ENCODE measurements at places on chromosomes 4 and X.
A peak's percentile ranks its signal among the peaks of the same experiment; 100 is the strongest.

GRCh38 chrX:9788911-9789310 is 2.7 kb downstream of the SHROOM2 start:
- DNase-seq: peak; percentile 94

- no peak for DNase-seq
Observed at GRCh38 chrX:129830494-129830893, 13.2 kb downstream of the ZDHHC9 start.

DNA sequence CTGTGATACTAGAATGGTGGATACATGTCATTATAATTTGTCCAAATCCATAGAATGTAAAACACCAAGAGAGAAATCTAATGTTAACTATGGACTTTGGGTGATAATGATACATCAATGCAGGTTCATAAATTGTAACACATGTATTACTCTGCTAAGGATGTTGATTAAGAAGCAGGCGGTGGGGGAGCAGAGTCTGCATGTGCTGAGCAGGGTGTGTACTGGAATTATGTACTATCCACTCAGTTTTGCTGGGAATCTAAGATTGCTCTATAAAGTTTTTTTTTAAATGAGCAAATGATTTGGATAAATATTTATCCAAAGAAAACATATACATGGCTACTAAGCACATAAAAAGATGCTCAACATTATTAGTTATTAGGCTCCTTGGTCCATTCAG is 15.0 kb upstream of the MANBA start:
- no peak for DNase-seq

GRCh38 chrX:37060999-37061398 is 52.8 kb downstream of the FAM47C start:
- peak; percentile 80 for DNase-seq

DNA sequence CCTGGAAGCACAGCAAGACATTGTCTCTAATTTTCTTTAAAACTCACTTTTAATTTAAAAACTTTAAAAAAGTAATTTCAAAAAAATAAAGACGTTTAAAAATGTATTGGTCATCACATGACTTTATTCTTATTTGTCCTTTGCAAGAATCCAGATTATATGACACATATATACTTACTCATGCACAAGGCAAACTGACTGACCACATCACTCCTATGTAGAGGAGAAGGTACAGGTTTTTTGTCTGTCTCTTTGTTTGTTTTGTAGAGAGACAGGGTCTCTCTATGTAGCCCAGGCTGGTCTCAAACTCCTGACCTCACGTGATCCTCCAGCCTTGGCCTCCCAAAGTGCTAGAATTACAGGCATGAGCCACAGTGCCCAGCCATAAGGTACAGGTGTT is 28.6 kb downstream of the MAML3 start:
- DNase-seq: no peak

- DNase-seq: no peak
Observed at GRCh38 chr4:146051728-146052391, 113.2 kb upstream of the ZNF827 start.

DNA sequence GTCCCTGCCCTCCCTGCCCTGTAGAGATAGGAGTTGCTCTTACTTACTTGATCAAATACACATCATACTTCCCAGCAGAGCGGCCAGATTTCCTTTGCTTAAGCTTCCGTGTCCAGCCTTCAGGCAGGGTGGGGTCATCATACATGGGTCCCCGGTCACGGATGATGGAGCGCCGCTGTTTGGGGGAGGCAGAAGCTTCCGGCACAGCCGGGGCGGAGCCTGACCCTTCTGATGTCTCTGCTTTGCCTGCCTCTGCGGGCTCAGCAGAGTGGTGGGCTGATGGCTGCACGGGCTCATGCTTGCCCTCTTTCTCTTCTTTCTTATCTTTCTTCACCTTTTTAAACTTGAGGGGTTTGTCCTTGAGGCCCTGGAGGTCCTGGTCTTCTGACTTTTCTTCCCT is 12.5 kb upstream of the IRAK1 start:
- DNase-seq: no peak

DNA sequence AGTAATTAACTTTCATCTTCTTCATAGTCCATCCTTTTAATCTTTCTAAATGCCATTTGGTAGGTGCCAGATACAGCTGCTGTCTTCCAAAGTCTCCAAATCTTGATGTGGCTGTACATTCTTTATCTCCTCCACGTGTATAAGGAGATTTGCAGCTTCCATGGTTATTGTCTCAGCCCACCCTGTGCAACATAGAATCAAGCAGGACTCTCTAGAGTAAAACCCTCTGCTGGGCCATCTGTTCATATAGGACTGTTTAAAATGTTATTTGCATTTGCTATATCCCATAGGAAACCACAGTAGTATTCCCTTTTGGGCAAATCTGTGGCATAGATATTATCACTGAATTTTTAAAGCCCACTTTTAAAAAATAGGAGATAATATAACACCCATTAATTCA is 527.2 kb upstream of the EPHA5 start:
- DNase-seq: no peak

DNA sequence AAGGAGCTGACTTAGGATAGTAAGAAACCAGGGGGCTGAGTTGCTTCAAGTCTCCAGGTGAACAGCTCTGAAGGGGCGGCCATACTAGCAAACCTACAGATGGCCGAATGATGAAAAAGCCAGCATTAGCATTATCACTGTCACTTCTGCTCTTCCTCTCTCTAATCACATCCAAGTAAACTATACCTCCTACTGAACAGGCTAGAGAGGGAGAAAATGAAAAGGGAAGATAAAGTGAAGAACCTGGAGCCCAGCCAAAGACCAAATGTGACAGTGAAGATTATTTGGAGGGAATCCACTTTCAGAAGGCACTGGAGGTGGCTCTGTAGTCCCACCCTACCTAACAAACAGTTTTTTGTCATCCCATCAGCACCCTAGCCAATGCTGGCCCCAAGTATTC is 50.4 kb upstream of the PRPS1 start:
- DNase-seq: no peak

DNA sequence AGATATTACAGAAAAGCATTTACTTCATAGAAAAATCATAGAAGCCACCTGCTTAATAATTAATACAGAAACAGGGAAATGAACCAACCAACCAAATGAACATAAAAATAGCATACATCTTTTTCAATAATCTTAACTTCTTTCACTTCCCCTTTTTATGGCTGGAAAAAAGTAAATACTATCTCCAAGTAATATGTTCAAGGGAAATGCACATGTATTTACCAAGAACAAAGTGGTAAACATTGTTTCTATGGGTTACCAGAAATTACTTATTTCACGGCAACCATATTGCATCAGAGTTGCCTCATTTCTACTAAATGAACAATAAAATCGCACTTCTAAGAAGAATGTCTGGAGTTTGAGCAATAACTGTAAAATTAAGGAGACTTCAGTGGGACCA is 321.3 kb downstream of the TMA16 start:
- DNase-seq: no peak

- no peak for DNase-seq
Observed at GRCh38 chr4:16715482-16715881, 183.0 kb downstream of the LDB2 start.

- DNase-seq: no peak
Observed at GRCh38 chrX:9558615-9559014, 93.8 kb downstream of the TBL1X start.

- DNase-seq: peak; percentile 7
Observed at GRCh38 chrX:25427873-25428555, 412.2 kb upstream of the ARX start.

GRCh38 chrX:70970482-70970995 is 39.6 kb upstream of the SLC7A3 start:
- DNase-seq: peak; percentile 22

DNA sequence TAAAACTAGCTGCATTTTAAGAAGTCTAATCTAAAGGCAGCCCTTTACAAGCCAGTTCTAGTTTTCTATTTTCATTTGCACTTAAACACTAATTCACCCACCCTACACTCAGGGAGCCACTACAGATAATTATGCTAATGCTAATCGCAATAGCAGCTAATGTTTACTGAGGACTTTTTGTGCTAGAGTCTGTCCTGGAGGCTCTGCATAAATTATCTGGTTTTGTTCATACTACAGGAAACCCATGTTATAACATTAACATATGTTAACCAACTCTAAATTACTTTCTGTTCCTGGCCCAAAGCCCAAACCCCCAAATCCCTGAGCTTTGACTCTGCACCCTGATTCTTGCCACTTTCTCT is 480 bp upstream of the RADX start:
- peak; percentile 36 for DNase-seq

DNA sequence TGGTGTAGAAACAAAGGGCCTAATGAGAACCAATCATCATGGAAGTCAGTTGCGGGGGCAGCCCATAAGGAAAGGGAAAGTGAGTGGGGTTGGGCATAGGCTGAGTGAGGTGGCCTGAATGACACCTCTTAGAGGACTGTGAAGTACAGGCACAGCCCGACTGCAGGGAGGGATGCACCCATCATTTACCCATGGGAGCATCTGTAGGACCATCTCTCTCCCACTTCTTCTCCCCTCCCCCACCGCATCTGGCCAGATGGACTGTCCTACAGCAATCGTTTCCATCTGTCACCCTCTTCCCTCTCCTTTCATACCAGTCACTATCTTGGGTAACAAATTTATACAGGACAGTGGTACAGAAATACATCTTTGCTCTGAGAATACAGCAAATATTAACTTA is 4.2 kb downstream of the STBD1 start:
- DNase-seq: no peak

DNA sequence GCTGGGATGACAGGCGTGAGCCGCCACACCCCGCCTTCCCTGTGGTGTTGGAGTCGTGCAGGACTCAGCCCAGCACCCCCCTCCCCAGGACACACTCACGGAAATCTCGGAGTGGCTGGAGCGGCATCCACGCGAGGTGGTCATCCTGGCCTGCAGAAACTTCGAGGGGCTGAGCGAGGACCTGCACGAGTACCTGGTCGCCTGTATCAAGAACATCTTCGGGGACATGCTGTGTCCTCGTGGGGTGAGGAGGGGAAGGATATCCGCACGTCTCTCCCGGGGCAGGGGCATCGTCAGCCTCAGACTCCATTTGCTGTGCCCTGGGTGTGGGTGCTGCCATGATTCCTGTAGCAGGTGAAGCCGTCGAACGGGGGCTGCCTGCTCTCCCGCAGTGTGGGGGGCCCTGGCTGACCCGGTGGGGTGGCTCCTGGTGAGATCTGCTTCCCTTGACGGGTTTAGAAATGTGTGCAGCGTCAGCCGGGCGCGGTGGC is 10.3 kb downstream of the PLCXD1 start:
- DNase-seq: no peak

DNA sequence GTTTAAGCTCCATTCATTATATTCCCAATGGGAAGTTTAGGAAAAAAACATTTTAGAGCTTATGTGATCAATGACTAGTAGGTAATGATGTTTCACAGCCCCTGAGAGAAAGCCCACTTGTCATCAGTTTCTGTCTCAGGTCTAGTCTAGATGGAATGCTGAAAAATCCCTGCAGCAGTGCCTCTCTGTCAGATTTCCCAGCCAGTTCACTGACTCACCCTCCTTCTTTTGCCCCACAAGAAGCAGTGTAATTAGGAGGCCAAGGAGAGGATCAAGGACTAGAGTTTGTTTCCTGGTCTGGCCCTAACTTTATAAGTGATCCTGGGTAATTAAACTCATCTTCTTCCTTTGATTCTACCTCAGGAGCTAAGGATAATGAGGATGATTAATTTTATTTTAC is 118.7 kb upstream of the ANXA3 start:
- no peak for DNase-seq

DNA sequence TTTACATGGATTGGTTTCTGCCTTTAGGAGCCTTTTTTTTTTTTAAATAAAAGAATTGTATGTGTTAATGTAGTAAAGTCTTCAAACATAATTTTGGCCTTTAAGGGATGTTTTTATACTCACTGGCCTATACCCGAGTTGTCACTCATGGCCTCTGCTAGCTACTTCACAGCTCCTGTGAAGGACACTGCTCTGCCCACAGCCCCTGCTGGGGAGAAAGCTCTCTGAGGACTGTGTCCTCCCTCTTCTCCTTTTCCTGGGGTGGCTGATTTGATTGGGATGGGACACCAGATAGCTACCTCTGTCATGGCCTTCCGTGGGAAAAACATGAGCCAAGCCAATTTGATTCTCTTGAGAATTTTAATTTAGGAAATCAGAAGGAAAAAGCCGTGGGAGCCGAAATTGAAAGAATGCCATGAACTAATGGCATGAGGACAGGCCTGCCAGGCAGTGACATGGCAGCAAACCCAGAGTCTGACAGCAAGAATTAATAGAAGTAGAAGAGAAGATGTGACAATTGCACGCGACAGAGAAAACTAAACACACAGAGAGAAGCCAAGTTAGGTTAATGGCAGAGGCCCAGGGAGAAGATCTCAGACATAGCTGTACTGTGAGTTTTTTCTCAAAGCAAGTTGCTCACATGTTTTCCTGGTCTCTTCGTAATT is 81.4 kb downstream of the ARHGAP10 start:
- no peak for DNase-seq

GRCh38 chr4:3420956-3421355 is 20.8 kb upstream of the HGFAC start:
- DNase-seq: no peak

DNA sequence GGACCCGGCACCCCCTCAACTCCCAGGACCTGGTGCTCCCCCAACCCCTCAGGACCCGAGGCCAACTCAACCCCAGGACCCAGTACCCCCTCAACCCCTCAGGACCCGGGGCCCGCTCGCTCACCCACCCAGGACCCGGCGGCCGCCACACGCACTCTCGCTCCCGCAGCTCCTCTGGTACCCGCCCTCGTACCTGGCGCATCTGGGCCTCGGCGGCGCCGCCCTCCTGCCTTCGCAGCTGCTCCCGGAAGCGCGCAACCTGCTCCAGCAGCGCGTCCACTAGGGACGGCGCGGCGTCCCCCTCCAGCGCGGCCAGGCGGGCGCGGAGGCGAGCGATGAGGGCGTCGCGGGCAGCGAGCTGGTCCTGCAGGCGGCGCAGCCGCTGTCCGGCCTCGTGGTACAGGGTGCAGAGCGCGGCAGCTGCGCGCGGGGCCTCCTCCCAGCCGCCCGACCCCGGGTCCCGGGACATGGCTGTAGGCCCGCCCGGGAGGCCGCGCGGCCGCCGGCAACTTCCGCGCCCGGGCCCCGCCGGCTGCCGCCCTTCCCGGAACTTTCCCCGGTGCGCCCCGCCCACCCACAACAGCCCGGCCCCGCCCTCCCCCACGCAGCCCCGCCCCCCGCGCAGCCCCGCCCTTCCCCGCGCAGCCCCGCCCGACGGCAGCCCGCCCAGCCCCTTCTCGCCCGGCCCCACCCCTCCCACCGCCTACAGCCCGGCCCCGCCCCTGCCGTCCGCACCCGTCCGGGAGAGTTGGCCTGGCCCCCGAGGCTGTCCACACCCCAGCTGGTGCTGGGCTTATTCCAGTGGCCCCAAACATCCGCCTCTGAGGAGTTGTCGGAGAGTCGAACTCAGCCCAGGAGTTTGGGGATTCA is at the start of gene TNIP2:
TNIP2 (minus strand) TSS at position 516 of the 870 bp plus-strand sequence; CDS start at position 469, 47 bp downstream.
- DNase-seq: peak; percentile 29

- no peak for DNase-seq
Observed at GRCh38 chr4:74618659-74619058, 173.7 kb downstream of the AREG start.

- no peak for DNase-seq
Observed at GRCh38 chrX:41009850-41010846, 75.1 kb upstream of the USP9X start.

GRCh38 chrX:47228550-47229270 is 4.1 kb upstream of the USP11 start:
- no peak for DNase-seq

- peak; percentile 21 for DNase-seq
Observed at GRCh38 chr4:146647615-146648460, 9.1 kb downstream of the POU4F2 start.
